Heart right ventricle (tissue), 16 donors: ENCODE measurements at places on chromosomes 6 and 20. TPM values are rescaled to one million over a fixed set of nuclear protein-coding genes. Genes with fewer than 3 reads are reported as not detected.

DNA sequence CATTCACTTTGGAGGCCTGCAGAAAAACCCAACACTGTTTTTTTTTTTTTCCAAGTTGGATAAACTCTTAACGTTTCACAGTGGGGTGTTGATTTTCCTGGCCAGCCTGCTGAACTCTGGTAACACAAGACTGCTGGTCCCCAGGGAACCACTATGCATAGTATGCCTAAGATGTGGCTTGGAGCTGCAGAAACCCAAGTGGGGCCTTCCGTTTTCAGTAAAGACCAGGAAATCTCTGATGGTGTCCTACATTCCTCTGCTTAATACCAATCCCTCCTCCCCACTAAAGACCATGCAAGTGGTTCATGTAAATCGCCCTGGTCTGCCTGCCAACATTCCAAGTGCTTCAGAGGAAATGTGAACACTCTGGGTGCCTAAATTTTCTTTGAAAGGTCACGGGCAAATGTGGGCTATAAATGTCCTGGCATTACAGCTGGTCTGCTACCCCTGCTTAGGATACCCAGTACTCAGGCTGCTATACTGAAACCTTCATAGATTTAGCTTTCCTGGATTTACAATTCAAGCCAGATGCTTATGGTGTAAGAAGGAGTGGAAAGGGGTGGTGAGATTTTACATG is 615.4 kb downstream of the MAFB start:
- no peak for DNase-seq

DNA sequence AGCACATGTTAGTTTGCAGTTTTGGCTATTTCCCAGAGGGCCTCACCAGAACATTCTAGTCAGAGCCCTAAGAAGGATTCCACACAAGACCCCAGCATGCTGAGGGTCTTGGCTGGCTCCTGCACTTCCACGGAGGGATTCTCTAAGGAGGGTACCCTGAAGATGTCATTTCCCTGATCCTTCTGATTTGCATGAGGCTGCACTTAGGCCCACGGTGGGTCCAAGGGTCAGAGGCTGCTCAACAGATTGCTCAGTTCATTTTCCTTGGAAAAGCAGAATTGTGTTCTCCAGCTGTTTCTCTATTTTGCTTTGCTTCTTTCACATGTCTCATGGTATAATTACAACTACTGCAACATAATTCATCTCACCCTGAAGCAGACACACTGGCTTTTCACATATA is 22.2 kb downstream of the PREP start:
- DNase-seq = no peak

- DNase-seq = peak; percentile 13
These were observed at the start of gene TIAM2 for GRCh38 chr6:154995254-154996015. TSS of gene TIAM2 (plus strand) at chr6:154995315. CDS start at chr6:155129224, 133,909 bp downstream.

DNA sequence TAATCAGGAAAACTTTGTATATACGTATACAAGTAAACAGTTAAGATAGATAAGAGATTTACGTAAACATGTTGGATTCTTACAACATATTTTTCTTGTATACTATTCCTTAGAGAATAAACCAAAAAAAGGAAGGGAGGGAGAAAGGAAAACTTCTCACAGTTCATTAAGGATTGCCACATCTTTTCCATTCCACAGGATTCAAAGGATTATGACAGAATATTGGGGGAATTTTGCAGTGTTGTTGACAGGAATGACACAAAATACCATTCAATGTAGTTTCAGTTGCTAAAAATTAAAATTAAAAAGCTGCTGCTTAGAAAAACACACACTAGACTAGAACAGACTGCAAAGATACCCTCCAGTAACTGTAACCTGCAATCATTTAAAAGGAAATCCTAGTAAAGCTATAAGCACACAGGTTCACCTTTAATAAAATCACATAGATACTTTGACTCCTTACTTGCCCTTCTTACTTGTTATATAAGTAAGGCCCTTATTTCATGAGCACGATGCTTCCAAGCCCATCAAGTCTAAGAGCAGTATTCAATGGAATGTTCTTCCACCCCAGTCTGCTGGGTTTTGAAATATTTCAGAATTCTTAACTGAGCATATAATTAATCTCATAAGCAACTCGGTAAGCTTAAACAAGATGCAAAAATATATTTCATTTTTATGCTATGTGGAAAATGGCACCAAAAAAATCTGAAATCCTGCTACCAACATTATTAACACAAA is 107.8 kb downstream of the SMLR1 start:
- no peak for DNase-seq

DNA sequence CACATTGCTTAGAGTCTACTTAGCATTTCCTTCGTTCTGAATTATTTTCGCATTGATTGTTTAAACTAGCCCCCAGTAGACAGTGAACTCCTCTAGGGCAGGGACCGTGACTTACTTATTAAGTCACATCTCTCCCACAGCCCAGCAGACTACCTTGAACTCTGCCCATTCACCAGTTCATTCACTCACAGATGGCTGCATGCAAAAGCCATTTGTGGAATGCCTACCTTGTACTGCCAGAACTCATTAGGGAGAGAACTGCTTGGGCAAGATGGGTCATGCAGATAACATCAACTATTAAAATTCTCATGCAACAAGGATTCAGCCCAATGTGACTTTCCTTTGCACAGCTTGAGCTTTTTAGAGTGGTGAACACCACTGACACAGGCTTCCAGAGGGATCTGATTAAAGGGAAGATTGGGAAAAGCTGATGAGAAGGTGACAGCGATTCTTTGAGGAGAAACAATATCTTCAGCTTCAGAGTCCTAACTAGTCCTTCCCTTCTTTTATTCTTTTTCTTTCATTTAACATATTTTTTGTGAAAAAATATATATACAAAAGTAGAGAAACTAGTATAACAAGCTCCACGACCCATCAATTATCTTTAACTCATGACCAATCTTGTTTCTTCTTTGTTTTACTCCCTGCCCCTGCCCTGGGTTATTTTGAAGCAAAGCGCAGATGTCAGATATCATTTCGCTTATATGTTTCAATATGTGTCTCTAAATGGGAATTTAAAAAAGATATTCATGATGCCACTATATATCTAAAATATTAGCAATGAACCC is 273.9 kb downstream of the CDC5L start:
- DNase-seq = no peak

DNA sequence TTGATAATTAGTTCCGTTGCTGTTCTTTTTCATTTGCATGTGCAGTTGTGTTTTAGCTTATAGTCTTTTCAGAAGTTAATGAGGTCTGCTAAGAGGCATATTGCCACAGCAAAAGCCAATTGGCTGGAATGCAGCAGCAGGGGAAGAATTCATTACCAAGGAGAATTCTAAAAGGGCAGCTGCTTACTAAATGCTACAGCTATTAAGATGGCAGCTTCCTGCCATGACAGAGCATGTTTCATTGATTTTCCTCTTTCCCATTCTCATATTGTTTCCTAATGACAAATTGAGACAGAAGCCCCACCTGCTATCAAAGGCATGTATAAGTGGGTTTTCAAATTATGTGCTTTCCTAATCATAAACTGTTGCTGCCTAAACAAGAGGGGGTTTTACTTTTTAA is 66.6 kb downstream of the CLVS2 start:
- no peak for DNase-seq

- no peak for DNase-seq
These were observed 72.6 kb upstream of the ZNF184 start for GRCh38 chr6:27545271-27546046.

GRCh38 chr6:69796073-69796641 is 653 bp downstream of the LMBRD1 start:
- DNase-seq = peak; percentile 10

DNA sequence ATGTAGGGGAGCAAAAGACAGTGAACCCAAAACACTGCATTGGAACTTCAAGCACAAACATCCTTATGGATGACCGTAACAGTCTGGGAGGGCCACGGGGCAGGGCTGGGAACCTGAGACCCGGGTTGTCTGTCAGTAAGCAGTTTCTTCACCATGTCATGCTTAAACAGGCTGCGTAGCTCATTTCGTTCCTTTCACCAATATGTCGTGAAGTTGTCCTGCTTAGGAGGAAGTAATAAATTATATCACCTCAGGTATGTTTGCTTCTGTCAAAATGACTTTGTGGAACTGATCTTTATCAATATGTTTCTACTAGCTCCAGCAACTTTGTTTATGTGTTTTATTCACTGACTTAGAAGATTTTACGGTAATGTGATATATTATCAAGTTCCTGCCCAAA is 12.4 kb upstream of the MAK start:
- no peak for DNase-seq

GRCh38 chr6:41531591-41532582 is 14.3 kb upstream of the FOXP4 start:
- no peak for DNase-seq

The ANGPT4 gene
- polyA plus RNA-seq = 0.37 TPM

The MYH7B gene
- 22.1 TPM for polyA plus RNA-seq

The SUN5 gene
- polyA plus RNA-seq = not detected

The C20orf204 gene
- polyA plus RNA-seq = 0.49 TPM

The CLIC5 gene
- polyA plus RNA-seq = 53.6 TPM
